ENCODE measurements at places on chromosomes 2 and 18. TPM values are rescaled to one million over a fixed set of nuclear protein-coding genes. Genes with fewer than 3 reads are reported as not detected.
A peak's percentile ranks its signal among the peaks of the same experiment; 100 is the strongest.

DNA sequence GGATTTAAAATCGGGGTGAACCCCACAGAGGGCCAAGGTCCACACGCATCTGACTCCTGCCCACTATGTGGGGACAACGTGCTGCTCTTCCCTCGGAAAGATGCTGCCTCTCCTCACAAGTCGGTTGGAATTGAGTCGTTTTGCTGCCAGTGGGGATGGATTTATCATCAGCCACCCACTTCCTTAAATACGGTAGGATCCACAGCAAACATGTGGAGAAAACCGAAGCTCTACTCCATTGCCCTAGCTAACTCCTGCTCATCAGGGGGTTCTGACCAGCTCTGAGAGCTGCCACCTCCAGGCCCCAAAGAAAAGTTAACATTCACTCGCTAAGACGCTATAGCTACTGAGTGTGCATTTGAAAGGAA lies 80.9 kb downstream of the CHRNA1 start:
- H3K36me3 ChIP-seq: peaks cover 24% of the 10 kb centered on the region
- peaks cover 62% of the 10 kb centered on the region for H3K4me1 ChIP-seq
- DNase-seq: peak; percentile 40
- peak overlapping the region; percentile 88 for H3K4me3 ChIP-seq
- no peaks in the 10 kb centered on the region for H3K27me3 ChIP-seq

GRCh38 chr2:154640000-154640399 lies 58.5 kb upstream of the KCNJ3 start:
- no peaks in the 10 kb centered on the region for H3K4me1 ChIP-seq
- H3K27ac ChIP-seq: no peak overlapping the region
- H3K4me3 ChIP-seq: no peak overlapping the region
- DNase-seq: no peak
- no peaks in the 10 kb centered on the region for H3K27me3 ChIP-seq
- H3K36me3 ChIP-seq: no peaks in the 10 kb centered on the region

Gene PER2
- 17.6 TPM for total RNA-seq

Gene ME2
- total RNA-seq: 138 TPM

Gene RESP18
- not detected for total RNA-seq

DNA sequence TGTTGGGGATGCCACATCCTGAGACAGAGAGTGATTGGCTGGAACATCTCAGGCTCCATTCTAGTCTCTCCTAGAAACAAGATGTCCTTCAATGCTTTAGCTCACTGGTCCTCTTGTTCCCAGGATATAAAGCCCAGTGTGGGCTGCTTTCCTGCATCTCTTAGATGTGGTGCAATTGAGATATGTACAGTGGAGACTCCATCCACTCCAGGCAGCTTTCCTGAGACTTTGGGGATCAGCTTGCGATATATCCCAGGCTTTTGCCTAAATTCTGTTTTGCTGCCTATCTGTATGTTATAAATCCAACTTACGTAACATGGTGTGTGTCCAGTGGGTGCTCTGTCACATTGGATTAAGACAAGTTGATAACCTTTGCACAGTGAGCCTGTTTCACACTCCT lies 264.9 kb downstream of the SUCLG1 start:
- H3K4me3 ChIP-seq: no peak overlapping the region
- H3K27ac ChIP-seq: no peak overlapping the region
- DNase-seq: no peak
- no peaks in the 10 kb centered on the region for H3K36me3 ChIP-seq
- peaks cover 2% of the 10 kb centered on the region for H3K27me3 ChIP-seq

Measured in activated CD8-positive, alpha-beta T cell treated with anti-CD3 and anti-CD28 coated beads for 36 hours (primary cell).